ENCODE measurements at places on chromosomes 3 and 15.

DNA sequence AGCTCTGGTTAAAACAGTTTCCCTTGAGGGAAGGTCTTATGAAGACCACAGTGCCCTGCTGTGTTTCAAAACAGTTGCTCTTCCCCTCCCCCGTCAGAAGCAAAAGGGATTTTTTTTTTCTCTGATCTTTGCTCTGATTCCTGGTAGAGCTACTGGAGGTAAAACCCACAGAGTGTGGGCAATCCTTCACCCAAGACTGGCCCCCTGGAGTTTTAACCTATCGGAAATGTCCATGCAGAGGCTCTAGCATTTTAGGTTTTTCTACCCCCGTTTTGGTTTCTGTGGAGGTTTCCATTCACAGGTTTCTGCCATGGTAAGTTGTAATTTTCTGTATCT is 27.7 kb downstream of the GRM2 start:
- no peak for DNase-seq

- DNase-seq: no peak
Observed at GRCh38 chr3:46893763-46894162, 16.2 kb downstream of the PTH1R start.

- DNase-seq: peak; percentile 76
Observed at GRCh38 chr15:49900006-49900902, 218.8 kb downstream of the ATP8B4 start.

- no peak for DNase-seq
Observed at GRCh38 chr15:58114812-58115211, 23.4 kb upstream of the AQP9 start.

GRCh38 chr3:171412054-171412453 is 48.2 kb downstream of the TNIK start:
- no peak for DNase-seq

DNA sequence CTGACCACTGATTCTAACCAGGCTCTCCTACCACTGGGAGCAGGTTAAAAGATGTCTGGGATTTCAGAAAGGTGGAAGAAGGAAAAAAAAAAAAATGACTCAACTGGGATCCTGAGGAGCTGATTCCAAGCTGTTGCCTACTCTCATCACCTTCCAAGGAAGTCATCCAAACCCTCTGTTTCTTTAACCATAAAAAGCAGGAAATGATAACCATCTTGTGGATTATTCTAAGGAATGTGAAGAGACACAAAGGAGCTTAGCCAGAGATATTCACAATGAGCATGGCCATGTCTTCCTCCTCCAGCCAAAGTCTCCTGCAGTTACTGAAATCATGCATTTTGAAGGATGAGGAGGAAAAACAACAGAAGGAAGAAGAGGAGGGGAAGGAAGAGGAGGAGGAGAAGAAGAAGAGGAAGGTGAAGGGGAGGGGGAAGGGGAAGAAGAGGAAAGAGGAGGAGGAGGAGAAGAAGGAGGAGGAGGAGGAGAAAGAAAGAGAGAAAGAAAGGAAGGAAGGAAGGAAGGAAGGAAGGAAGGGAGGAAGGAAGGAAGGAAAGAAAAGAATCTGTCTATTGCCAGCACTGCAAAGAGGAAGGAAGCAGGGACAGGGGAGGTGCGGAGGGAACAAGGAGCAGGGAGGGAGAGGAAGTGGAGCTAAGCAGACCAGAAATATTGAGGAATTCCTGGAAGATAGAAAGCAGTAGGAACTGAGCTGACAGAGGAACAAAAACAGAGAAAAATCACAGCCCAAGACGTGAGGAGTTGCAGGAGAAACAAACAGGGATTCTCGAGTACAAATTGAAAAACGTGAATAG is 229.2 kb downstream of the UACA start:
- DNase-seq: no peak

GRCh38 chr3:45026957-45027356 is 854 bp downstream of the CLEC3B start:
- peak; percentile 75 for DNase-seq

- no peak for DNase-seq
Observed at GRCh38 chr3:195208183-195208582, 62.8 kb downstream of the XXYLT1 start.

DNA sequence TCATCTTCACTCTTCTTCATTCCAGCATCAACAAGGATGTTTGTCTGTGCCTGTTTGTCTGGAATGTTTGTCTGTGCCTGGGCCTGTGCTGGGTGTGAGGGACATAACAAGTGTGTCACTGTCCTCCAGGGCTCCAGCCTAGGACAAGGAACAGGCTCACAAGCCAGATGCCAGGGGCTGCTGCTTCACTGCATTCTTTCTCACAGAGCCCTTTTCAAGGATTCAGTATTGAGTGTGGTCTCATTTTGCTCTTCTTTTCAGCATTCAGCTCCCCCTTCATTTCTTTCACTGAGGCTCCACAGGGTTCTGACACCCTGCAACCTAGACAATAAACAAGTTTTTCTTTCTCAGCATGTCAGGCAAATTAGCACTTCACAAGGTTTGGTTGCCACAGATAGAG is 43.6 kb upstream of the KY start:
- DNase-seq: no peak

DNA sequence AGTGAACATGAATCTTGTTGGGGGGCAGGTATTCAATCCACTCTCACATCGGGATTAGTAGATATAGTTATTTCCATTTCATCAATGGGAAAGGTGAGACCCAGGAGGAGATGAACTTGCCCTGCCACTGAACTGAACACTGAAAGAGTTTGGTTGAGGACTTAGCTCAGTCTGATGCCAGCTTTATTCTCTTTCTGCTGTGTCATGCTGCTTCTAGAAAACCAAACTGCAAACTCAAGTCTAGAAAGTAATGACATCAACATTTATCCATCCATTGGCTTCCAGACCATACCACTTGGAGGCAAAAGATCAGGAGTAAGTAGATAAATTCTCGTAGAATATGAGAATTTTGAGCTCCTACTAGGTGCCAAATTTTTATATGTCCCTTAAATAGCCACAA is 288.0 kb upstream of the CTNNB1 start:
- DNase-seq: no peak

- peak; percentile 19 for DNase-seq
Observed at GRCh38 chr15:43516801-43517353, 531 bp upstream of the MAP1A start.

DNA sequence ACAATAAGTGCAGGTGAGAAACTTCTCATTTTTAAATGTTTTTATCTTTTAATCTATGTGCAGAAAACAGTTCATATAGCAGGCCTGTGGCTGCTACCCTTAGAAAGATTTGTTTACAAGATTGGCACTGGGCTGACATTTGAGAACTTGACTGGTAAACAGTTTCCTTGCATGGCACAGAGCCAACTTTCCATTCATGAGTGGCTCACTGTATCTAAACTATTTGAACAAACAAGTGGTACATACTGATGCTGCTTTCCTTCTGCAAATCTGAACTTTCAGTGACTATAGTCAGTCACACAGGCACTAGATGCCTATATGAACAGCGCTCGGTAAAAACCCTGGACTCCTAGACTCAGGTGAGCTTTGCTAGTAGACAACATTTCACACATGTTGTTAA is 6.3 kb upstream of the GTPBP8 start:
- DNase-seq: peak; percentile 15

- peak; percentile 79 for DNase-seq
Observed at GRCh38 chr3:129560911-129561594, 18.1 kb downstream of the H1-8 start.

GRCh38 chr3:46858456-46858855 is 4.8 kb downstream of the MYL3 start:
- DNase-seq: no peak

DNA sequence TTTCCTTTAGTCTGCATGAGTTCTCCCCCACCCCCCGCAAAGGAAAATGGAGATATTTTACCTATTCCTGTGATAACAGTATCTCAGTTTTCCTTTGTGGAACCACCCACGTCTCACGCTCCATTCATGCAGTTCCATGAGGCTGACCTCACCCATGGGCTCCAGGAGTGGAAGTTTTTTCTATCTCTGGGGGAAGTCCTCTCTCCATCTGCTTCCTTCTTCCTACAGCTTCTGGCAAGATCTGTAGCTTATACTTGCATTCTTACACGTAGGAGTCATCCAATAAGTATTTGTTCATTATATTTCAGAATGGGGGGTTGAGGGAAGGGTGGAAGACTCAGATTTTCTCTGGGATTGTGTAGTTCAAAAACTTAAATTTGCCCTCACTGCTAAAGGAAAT is 5.8 kb upstream of the GLCE start:
- DNase-seq: no peak

GRCh38 chr3:14391033-14391432 is 11.4 kb upstream of the SLC6A6 start:
- no peak for DNase-seq

- DNase-seq: no peak
Observed at GRCh38 chr3:100329800-100330489, 4.6 kb upstream of the NIT2 start.
